ENCODE measurements at places on chromosomes 6 and 20. TPM values are rescaled to one million over a fixed set of nuclear protein-coding genes. Genes with fewer than 3 reads are reported as not detected.
A peak's percentile ranks its signal among the peaks of the same experiment; 100 is the strongest.

GRCh38 chr6:6546318-6547109, 42.0 kb upstream of the LY86 start:
- H3K27ac ChIP-seq = no peak overlapping the region
- H3K4me1 ChIP-seq = peaks cover 11% of the 10 kb centered on the region
- peak overlapping the region; percentile 55 for H3K4me3 ChIP-seq
- H3K27me3 ChIP-seq = no peaks in the 10 kb centered on the region
- no peaks in the 10 kb centered on the region for H3K36me3 ChIP-seq

- H3K27ac ChIP-seq = no peak overlapping the region
- no peaks in the 10 kb centered on the region for H3K4me1 ChIP-seq
- no peaks in the 10 kb centered on the region for H3K27me3 ChIP-seq
- no peak overlapping the region for H3K4me3 ChIP-seq
- no peak for DNase-seq
Observed at GRCh38 chr20:44615169-44615791, 32.9 kb downstream of the PKIG start.

- DNase-seq = no peak
- H3K4me3 ChIP-seq = no peak overlapping the region
- H3K36me3 ChIP-seq = no peaks in the 10 kb centered on the region
Observed at GRCh38 chr6:100344761-100345160, 120.0 kb downstream of the SIM1 start.

GRCh38 chr6:163647624-163648023, 233.1 kb downstream of the QKI start:
- no peaks in the 10 kb centered on the region for H3K36me3 ChIP-seq
- no peak overlapping the region for H3K27ac ChIP-seq
- DNase-seq = no peak

DNA sequence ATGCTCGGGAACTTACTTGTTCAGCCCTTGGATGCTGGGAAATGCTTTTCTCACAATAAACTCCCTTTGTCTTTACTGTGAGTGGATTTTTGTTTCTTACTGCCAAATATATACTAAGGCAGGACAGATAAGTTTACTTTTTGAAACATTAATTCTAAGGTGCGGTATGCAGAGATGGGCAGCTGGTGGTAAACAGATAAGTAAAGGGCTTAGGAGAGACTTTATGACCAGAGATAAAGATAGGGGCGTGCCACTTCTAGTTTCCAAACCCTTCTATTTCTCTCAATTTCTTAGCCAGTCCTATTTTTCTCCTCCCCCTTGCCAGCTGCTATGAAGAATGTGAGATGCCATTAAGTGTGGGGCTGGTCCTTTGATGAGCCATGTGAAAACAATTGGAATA, 16.3 kb downstream of the SAMD3 start:
- H3K27ac ChIP-seq = no peak overlapping the region
- no peaks in the 10 kb centered on the region for H3K4me1 ChIP-seq
- H3K27me3 ChIP-seq = no peaks in the 10 kb centered on the region
- H3K36me3 ChIP-seq = no peaks in the 10 kb centered on the region
- no peak for DNase-seq

The ANGPT4 gene
- total RNA-seq = 0.05 TPM

DNA sequence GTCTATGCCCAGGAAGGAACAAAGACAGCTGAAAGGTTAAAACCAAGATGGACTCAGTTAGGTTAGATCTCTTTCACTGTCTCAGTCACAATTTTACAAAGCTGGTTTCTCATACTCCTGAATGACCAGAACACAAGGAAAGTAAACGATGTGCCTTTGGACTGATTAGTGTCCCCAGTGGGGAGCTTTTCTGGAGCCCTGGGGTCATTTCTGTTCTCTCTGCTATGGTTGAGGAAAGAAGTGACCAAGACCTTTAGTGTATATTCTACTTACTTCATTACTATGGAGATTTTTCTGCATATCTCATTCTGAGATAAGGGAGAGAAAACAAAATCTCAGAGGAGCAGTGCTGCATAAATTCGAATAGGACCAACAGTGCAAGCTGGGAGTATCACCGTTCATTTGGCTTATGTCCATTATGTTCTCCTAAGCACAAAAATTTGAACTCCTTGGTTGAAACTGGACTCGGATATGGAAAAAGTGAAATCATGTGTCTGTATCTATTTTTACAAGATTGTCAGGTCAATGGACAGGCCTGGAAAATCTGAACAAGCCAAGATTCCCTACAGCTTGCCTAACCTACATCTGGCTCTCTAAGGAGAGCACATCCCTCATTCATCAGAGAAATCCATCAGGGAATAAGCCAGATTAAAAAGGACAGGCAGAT, 34.4 kb upstream of the ENPP1 start:
- H3K4me3 ChIP-seq = no peak overlapping the region
- no peak for DNase-seq
- no peak overlapping the region for H3K27ac ChIP-seq
- H3K27me3 ChIP-seq = no peaks in the 10 kb centered on the region
- H3K36me3 ChIP-seq = no peaks in the 10 kb centered on the region
- no peaks in the 10 kb centered on the region for H3K4me1 ChIP-seq
